AG08396 (cell line): ENCODE measurements at places on chromosomes 4 and X.

DNA sequence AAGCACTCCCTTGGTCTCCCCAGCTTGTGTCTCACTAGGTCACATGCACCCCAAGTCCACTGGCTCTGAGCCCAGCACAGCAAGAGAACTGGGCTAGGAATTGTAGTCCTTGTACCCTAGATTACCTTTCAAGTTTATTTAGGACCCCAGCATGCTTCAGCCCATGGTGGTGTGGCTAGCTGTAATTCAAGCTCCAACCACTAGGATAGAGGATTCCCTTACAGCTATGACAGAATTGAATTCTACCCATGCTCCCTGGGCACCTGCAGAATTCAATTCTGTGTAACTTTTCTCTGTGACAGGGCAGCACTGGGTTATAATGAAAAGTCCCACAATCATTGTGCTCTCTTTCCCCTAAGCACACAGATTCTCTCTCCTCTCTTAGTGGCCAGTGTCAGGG is 253.8 kb upstream of the DMD start:
- DNase-seq = no peak

DNA sequence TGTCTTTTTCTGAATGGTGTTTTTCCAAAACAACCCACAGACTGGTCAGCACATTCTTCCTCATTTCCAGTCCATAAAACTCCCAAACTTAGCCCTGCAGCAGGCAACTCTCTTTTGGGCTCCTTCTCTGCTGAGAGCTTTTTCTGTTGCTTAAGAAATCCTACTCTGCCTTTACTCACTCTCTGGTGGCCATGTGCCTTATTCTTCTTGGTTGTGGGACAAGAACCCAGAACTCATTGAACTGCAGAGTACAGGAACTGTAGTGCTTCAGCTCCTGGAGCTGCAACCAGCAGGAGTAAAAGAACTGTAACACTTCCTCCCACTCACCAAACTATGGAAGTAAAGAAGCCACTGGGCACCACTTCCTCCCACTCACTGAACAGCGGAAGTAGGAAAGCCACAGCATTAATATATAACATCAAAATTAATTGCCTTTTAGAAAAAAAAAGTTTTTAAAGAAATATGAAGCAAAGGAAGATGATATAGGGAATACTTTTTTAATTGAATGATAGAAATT is 864.1 kb upstream of the PCDH10 start:
- DNase-seq = no peak

DNA sequence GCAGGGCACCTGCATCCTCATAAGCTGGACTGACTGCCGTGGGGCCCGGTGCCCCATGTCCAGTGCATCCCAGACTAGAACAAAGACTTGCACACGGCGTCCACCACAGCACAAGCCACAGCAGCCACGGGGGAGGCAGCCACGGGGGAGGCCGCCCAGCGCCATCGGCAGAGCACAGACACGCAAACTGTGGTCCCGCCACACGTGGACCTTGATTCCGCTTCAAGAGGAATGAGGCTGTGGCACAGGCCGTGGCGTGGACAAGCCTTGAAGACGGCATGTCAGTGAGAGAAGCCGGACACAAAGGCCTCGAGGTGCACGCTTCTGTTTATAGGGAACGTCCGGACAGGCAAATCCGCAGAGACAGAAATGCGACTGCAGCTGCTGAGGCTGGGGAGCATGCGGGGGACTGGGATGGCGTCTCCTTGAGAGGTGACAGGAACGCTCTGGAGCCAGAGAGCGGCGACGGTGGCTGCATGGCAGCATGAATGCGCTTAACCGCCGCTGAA is 10.1 kb upstream of the CPLX1 start:
- DNase-seq = no peak

DNA sequence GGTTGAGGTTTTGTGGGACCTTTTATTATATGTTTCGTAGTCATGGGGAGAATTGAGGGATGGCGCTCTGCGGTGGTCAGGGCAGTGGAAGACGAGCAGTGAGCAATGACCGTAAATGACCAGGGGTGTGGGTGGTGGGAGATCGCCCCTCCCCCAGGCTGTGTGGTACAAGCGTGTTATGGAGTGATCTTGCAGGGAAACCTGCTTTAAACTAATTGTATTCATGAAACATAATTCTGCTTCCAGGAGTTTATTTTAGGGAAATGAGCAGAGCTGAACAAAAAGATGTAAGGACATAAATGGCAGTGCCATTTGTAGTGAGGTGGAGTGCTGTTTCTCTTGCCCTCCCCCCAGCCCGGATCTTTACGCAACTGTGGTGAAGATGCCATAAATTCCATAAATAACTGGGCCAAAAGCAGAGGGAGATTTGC is 20.2 kb downstream of the GYG2 start:
- peak; percentile 66 for DNase-seq

- peak; percentile 33 for DNase-seq
Observed at GRCh38 chrX:102765217-102765616, 44.7 kb downstream of the GPRASP3 start.

DNA sequence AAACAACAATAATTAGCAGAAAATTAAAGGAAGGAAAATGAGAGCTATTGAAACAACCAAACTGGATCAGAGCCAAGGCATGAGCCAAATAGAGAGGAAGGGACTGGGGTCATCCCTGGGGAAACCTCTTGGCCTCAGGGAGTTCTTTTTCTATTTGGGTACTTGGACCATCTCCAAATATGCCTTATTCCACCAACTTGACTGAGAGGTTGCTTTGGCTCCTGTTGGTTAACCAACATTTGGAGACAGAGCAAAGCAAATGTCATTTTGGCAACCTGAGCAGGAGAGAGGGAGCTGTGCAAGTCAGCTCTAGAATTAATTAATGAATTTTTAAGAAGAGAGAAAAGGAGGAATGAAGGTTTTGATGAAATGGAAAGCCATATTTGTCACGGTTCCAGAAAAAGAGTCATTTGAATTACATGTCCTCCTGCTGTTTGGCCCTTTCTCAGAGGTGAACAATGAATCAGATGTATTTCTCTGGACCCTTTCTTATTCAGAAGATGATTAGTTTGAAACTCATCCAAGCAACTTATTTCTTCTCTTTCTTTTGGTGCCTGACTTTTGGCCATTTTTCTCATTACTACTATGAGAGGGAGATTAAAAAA is 119.1 kb downstream of the CNKSR2 start:
- no peak for DNase-seq

DNA sequence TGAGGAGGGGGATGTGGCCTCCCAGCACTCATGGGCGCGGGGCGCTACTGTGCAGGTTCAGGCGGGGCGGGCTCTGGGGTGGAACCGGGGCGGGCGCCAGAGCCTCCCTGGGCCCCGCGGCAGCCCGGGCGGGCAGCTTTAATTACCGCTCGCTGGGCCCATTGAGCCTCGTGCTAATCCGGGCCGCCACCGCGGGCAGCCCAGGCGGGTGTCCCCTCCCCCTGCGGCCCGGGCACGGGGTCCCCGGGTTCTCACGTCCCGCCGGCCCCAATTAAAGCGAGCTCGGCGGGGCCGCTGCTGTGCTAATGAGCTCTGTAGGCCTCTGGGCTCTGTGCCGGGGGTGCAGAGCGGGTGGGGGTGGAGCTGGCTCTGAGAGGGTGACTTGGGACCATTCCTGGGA is 22.8 kb upstream of the FGFR3 start:
- DNase-seq = no peak

- DNase-seq = no peak
Observed at GRCh38 chrX:24153178-24153795, 3.8 kb downstream of the ZFX start.

DNA sequence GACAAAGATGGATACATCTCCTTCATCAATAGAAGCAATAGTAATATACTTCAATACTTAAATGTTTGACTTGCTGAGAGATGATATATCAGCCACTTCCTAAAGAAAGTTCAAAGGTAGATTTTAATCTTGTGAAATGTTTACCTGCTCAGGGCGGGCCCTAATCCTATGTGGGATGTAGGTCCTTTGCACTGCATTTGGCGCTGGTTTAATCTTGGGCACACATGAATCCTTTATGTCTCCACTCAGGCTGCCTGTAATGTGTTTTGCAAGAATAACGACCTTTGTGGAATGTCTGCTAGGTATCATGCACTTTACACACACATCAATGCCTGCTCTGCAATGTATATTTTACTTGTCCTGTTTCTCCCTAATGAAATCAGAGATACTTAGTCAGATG is 368.7 kb downstream of the GBA3 start:
- DNase-seq = no peak

GRCh38 chrX:7091923-7092322 is 55.6 kb upstream of the STS start:
- no peak for DNase-seq

DNA sequence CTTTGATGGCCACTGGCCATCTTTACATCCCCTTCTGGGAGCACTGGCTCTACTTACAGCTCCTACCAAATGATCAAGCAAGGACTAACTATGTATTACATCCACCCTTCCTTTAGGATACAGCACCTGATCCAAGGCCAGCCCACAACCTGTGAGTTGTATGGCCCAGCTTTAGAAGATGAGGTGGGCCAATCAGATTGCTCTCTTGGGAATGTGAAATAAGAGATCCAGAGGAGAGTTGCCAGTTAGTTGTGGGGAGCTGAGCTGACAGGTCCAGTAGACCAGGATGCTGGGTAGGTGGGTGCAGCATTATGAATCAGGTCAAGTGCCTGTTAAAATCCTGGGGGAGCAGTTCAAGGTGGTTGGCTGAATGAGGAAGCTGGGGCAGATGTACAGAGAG is 111.5 kb downstream of the GNL3L start:
- DNase-seq = no peak

- no peak for DNase-seq
Observed at GRCh38 chr4:40421839-40422708, 86.9 kb downstream of the CHRNA9 start.

DNA sequence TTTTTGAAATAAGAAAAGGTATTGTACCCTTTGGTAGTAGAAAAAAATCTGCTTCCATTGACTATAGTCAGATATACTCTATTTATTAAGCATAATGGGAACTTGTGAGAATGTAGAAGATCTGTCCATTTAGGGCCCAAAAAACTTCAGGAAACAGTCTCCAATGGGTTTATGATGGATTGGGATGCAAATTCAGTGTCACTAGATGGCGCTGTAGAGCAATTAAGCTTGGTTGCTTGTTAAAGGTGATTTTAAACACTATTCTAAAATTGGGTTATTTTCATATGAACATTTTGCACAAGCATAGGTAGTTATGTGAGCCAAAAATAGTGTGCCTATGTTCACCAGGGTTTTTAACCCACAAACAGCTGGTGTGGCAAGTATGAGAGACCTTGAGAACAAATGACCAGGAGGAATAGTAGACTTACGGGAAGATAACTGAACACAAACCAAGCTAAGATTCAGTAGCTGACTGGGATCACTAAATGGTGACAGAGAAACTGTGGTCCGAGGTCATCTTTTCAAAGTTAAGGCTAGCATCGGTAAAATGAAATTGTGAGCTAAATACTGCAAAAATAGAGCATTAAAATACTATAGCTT is 80.3 kb upstream of the LSM6 start:
- peak; percentile 30 for DNase-seq

- DNase-seq = no peak
Observed at GRCh38 chrX:106484233-106484632, 127.5 kb upstream of the RADX start.

DNA sequence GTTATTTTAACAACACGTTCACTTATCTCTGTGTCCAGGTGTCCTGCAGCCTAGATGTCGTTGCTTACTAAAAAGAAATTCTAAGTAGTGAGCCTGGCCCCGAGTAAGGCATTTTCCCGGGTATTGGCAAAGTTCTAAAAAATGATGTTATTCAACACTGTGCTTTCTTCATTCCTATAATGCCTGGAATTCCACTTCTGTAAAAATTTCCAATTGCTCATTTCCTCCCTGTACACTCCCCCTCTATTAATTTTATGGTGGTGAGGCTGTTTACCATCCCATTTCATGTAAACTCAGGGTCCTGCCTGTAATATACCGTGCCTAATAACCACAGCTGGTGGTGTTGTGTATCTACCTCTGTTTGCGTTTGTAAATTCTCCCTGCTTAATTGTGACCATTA is 14.2 kb downstream of the BST1 start:
- peak; percentile 36 for DNase-seq

DNA sequence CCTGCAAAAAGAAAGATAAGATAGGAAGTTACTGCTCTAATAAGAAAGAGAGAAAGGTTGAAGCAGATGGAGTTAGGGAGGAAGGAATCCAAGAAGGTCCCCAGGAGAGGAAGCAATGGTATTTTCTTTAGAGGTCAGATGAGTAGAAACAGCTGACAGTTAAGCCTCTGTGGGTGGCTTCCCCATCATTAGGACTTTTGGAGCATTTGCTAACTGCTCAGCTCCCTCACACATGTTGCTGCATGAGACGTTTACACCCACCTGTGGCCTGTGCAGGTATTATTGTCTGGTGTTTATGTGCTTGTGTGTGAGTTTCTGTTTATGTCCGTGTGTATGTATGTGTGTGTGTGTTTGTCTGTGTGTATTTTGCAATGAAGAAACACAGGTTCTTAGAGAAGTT is 346.8 kb downstream of the RAB28 start:
- DNase-seq = no peak

- DNase-seq = no peak
Observed at GRCh38 chr4:183354219-183354618, 32.0 kb upstream of the CLDN24 start.

GRCh38 chr4:40890764-40891163 is 141.0 kb downstream of the NSUN7 start:
- no peak for DNase-seq

GRCh38 chr4:119788349-119789266 is 160.0 kb upstream of the PDE5A start:
- no peak for DNase-seq

DNA sequence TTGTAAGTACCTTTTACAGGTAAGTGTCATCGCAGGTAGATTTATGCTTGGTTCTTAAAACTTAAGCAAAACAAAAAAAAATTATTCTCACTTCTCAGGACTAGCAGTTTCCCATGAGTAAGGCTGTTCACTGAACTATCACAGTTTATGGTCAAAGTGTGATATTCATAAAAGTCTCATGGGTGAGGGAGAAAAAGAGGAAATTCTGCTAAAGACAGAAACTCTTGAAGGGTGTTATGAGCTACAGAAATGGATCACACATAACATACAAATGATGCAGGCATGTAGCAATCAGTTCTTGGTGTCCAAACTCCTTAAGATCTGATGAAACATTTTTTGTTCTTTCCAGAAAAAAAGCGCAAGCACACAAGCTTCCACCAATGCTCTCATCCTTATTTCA is 8.5 kb downstream of the RAB9A start:
- DNase-seq = no peak

- DNase-seq = no peak
Observed at GRCh38 chr4:55437356-55437796, 41.6 kb downstream of the TMEM165 start.

DNA sequence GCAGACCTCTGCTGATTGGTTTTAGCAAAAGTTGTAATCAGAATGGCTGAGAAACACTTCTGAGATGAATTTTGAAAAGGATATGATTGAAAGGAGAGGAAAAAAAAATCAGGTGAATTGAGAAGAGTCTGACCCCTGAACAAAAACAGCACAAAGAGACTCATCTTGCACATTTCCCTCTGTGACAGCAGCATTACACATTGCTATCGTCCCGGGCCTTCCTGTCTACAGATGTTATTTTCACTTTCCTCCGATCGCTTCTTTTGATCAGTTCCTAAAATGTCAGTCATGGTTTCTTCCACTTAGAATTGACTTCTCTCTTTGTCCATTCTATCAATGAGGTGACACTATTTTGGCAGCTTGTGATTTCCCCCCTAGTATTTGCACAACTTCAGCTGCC is 262.6 kb downstream of the GPC3 start:
- no peak for DNase-seq

GRCh38 chr4:1446502-1447386 is 40.5 kb upstream of the NKX1-1 start:
- DNase-seq = peak; percentile 3

- peak; percentile 70 for DNase-seq
Observed at GRCh38 chr4:38872620-38873019, 5.0 kb downstream of the FAM114A1 start.
